Neural progenitor cell (in vitro differentiated cells): ENCODE measurements at places on chromosomes 1 and 21. TPM values are rescaled to one million over a fixed set of nuclear protein-coding genes. Genes with fewer than 3 reads are reported as not detected.

The VAV3 gene
- total RNA-seq: 1.1 and 1.7 TPM in 2 replicates

The KRTAP19-4 gene
- not detected in 2 replicates for total RNA-seq

DNA sequence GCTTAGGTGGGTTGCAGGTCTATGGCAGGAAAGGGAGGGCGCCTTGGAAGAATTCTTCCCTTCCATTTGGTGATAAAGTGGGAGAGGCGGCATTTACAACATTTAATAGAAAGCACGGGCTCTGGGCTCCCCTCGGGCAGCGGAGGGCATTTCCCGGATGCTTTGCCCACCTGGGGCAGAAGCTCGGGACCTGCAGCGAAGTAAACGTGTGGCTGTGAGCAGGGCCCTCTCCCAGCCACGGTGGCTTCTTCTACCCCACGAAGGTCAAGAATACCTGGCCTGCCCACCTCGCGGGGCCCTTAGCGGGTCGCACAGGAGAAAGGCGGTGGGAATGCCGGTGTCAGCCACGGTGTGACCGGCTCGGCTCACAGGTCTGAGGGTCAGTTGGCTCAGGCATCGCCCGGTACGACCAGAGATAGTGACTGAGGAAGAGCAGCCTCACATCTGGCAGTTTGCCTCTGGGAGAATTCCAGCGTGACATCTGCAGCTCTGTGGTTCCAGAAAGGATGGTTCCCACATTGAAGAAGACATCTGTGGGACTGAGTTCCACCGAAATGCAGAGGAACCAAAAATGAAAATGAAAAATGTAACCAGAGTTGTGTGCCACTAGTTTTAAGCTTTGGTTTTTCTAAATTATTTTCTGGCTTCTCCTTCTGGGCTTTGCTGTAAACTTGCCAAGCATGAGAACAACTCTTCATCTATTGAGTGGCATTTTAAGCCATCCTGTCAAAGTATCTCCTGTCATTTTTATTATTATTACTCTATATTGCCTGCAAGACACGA lies 720 bp upstream of the F3 start:
- DNase-seq: peak; percentile 43

- DNase-seq: no peak
Measured at GRCh38 chr1:151211972-151212705, 13.8 kb downstream of the PIP5K1A start.

- no peak for DNase-seq
Measured at GRCh38 chr1:180503280-180503862, 994 bp upstream of the ACBD6 start.
